ENCODE measurements at places on chromosomes 1 and 21. TPM values are rescaled to one million over a fixed set of nuclear protein-coding genes. Genes with fewer than 3 reads are reported as not detected.

GRCh38 chr1:155083865-155084721 is 5.5 kb downstream of the EFNA3 start:
- peak; percentile 23 for DNase-seq

DNA sequence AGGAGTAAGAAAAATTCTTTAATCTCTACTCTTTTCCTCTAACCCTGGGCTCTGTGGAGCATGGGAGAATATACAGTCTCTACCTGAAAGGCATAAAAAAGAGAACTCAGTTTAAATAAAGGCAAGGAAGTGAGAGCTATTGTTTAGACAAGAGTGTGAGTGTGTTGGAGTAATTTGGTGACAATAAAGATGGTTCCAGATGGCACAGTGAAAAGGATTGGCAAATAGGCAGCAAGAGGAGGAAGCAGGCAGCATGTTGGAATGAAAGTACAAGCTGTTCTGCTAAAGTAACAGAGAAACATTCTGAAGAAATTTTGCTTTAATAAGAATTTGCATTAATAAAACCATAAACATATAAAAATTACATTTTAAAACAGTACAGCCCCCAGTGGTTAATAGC is 163.4 kb downstream of the DNM3 start:
- no peak for DNase-seq

- DNase-seq, result peak; percentile 41
These were observed 888 bp downstream of the HES5 start for GRCh38 chr1:2528966-2529783.

DNA sequence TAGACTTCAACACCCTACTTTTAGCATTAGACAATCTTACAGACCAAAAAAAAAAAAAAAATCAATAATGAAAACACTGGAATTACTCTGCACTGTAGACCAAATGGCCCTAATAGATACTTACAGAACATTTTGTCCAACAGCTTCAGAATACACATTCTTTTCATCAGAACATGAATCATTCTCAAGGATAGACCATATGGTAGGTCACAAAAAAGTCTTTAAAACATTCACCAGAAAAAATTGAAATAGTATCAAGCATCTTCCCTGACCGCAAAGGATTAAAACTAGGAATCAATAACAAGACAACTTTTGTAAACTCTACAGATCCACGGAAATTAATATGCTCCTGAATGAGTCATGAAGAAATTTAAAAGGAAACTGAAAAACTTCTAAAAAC is 22.5 kb downstream of the ZNF670 start:
- DNase-seq, result no peak

Gene UBL4B
- not detected for total RNA-seq

DNA sequence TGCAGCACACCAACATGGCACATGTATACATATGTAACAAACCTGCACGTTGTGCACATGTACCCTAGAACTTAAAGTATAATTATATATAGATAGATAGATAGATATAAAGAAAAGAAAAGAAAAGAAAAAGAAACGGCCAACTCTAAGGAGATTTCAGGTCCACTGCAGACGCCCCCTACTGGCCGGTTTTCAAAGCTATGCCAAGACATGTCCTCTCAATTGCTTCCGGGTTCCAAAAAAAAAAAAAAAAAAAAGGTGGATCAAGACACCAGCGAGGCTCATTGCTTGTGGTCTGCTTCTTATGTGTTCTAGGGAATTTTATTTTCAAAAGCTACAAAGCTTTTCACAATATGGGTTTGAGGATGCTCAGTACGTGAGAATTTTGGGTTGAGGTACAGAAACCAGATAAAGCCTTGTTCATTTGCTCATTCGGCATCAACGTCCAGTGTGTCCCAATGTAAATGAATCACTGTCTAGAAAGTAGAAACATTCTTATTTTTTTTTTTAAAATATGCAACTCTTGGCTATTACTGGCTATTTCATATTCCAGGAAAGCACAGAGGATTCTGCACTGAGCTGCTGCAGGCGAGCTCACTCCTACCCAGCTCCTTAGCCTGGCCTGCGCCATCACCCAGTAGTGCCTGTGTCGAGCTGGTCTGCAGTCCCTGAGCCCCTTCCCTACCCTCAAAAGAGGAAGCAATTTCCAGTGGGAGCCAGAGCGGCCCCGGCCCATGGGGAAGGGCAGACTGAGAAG is 643.0 kb downstream of the KIF26B start:
- DNase-seq, result no peak

DNA sequence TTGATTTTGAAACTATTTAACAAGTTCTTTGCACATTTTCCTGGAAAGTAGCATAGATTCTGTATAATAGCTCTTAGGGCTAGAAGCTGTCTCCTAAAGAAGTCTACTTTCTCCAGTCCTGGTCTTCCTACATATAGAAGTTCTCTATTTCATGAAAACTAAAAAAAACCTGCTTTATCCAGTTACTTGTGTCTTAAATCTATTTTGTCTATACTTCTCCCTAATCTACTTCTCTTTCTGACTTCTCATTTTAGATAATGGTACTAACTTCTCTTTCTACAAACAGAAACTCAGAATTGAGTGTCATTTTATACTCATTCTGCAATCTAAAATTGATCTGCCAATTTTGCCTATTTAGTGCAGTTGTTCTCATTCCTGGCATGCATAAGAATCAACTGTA is 28.7 kb downstream of the PDE4B start:
- DNase-seq, result no peak

Gene FCAMR
- not detected for total RNA-seq

- DNase-seq, result no peak
These were observed 21.6 kb upstream of the RCOR3 start for GRCh38 chr1:211237579-211237978.

DNA sequence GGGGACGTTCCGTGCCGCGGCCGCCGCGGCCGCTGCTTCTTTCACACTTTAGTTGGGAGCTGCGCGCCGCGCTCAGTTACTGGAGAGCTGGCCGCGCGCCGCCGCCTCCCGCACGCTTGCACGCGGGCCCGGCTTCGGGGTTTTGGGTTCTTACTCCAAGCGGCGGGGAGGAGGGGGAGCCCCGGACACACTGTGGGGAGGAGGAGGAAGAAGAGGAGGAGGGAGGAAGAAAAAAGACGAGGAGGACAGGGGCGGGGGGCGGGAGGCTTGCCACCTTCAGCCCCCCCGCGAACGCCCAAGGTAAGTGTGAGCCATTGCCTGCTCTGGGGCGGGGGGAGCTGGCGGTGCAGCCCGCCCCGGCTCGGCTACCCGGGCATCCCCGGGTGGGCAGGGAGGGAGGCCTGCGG is 243 bp downstream of the C1orf21 start:
- no peak for DNase-seq

DNA sequence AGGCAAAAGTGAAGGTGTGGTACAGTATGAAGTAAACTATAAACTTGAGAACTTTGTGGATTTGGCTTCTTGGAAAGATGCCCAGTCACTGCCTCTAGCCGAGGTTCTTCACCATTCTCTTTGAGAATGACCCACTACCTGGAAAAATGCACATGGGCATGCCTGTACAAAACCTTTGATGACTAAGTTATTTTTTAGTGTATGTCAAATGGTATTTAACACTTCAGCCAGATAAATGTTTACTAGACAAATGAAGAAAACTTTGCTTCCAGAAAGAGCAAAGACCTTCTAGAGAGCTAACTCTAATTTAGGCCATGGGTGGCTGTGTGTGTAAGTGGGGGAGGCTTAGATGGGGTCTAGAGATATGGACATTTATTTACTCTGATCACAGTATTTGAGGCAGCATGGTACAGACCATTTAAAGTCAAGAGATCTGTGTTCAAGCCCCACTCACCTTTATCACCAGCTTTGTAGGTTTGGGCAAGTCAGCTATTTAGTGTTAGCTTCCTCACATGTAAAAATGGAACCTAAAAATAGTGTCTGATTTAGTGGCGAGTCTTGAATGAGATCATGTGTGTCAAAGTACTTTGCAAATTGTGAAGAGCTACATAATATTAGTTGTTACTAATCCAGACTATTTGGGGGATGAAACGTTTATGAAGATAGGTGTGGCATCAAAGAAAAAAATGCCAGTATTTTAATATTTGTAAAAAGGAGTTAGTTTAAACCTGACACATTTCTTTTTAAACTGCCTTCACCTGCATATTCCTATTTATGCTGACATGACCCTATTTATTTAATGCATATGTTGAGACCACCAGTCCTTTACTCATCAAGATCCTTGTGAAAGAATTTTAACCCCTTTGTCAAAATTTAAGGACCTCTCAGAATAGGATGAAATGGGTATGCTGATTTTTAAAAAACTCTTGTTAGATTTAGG is 20.2 kb downstream of the NFYC start:
- DNase-seq, result no peak

GRCh38 chr1:8733484-8733883 is 84.0 kb downstream of the RERE start:
- DNase-seq, result no peak

- no peak for DNase-seq
These were observed 16.9 kb upstream of the MCL1 start for GRCh38 chr1:150596095-150596892.

DNA sequence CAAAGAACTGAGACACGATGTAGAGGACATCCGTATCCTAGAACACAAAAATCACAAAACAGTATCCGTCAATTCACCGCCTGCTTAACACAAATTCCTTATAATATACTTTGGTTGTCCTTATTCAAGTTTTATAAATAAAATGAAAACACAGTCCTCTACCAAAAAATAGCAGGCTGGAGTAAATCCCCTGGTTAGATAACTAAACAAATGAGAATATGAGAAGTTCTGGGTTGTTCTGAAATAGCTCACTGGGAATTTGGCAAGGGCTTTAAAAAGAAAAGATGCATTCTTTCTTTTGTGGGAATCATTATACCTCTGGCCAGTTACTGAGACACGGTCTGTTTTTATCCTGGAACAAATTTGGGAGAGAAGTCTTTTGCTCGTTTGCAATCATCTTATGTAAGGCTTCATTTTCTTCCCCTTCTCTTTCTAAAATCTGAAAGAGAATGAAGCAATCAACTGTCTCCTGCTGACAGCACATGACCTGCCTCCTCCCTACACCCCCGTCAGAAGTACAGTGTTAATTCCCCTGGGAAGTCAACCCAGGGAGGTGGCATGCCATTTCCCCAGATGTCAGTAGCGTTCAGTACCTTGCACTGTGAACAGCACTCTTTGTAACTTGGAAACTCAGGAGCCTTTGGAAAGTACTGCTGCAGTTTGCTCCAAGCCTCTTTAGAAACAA is 37.1 kb upstream of the RAP1GAP start:
- DNase-seq, result no peak

DNA sequence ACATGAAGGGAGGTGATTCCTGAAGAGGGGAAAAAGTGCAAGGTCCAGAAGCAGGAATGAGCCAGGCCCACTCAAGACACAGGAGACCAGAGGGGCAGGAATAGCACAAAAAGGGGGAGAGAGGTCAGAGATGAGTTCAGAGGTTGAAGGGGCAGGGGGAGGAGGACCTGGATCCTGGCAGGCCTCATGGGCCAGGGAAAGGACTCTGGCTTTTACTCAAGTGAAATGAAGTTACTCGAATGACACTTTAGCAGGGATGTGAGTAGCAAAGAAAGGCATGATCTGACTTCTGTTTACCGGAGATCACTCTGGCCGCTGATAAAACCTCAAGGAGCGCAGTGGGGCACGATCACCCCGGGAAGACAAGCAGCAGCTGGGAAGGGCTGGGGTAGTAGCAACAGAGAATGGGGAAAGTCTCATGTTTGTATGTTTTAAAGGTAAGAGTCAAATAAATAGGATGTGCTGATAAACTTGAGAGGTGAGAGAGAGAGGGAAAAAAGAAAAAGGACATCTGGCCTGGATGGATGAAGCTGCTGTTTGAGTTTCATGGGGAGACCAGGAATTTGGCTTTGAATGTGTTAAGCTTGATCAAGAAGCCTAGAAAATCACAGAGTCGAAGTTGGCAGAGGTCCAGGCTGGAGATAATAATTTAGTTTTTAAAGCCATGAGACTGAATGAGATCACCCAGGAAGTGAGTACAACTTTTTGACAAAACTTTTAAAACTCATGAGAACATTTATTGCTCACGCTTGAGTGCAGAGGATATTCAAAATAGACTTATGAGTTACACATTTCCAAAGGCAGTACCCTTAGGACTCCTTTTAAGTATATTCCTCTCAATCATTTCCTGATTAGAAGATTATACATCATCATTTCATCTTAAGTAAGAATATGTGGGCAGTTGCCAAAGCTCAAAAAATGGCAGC is 156.0 kb downstream of the RERE start:
- peak; percentile 40 for DNase-seq

- no peak for DNase-seq
These were observed 249.0 kb downstream of the PTPRU start for GRCh38 chr1:29485096-29485925.

DNA sequence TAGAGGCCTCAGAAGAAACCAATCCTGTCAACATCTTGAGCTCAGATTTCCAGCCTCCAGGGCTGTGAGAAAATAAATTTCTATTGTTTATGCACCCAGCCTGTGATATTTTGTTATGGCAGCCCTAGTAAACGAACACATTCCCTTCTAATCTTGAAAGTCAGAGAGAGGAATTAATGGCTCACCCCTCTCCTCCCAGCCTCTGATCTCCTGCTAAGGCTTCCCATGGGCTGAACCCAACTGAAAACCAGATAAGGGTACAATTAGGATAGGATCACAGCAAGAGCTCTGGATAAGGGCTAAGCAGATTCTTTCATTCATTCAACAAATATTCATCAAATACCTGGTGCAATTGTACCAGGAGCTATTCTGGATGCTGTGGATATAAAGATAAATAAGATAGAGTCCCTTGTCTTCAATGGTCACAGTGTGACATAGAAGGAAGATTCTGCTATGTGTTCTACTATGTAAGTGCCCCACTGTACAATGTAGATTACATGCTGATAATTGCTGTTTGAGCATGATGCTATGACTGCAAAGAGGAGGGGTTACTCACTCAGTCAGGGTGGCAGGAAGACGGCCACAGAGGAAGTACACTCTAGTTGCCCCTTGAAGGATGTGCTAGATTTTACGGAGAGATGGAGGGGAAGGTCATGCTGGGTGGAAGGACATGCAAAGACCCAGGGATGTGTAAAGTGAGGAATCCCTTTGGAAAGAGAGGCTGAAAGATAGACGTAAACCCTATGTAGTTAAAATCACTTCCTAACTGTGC is 203.3 kb upstream of the JUN start:
- DNase-seq, result no peak

Gene LCA5L
- total RNA-seq, result 0.40 TPM

Gene OVAAL
- not detected for total RNA-seq
